Amniotic epithelial cell (primary cell): ENCODE measurements at places on chromosomes 3 and 15.

- peak; percentile 62 for DNase-seq
These were observed 97.4 kb downstream of the KCNAB1 start for GRCh38 chr3:156217674-156218352.

DNA sequence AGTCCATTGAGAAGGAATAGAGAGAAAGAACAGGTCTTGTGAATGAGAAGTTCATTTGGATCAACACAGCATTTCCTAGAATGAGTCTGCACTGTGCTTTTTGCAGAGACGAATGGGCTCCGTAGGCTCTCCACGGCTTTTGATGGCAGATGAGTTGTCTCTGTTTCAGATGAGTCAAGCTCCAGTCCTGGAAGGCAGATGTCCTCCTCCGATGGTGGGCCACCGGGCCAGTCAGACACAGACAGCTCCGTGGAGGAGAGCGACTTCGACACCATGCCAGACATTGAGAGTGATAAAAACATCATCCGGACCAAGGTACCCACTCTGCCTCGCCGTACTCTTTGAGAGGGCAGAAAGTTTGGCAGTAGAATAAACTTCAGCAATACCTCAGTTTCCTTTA, 70.5 kb downstream of the SIDT1 start:
- DNase-seq = no peak

- DNase-seq = peak; percentile 17
These were observed 8.4 kb upstream of the MYO1E start for GRCh38 chr15:59380902-59381610.

- DNase-seq = no peak
These were observed 28.4 kb downstream of the KAT2B start for GRCh38 chr3:20068512-20069177.

DNA sequence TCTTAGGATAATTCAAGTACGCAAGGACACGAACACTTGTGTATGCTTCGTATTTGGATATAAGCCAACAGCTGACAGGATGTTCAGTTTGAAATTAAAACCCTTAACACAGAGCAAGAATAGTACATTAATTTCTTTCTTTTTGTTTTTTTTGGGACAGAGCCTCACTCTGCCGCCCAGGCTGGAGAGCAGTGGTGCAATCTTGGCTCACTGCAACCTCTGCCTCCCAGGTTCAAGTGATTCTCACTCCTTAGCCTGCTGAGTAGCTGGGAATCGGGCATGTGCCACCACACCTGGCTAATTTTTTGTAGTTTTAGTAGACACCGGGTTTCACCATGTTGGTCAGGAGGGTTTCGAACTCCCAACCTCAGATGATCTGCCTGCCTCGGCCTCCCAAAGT, 32.4 kb downstream of the TOMM70 start:
- DNase-seq = no peak
